ENCODE measurements at places on chromosomes 6 and 20. TPM values are rescaled to one million over a fixed set of nuclear protein-coding genes. Genes with fewer than 3 reads are reported as not detected.

The GINM1 gene
- polyA plus RNA-seq, result 91.1 TPM

The LY86 gene
- not detected for polyA plus RNA-seq

GRCh38 chr6:37600312-37600916, 97.3 kb downstream of the MDGA1 start:
- DNase-seq, result no peak

DNA sequence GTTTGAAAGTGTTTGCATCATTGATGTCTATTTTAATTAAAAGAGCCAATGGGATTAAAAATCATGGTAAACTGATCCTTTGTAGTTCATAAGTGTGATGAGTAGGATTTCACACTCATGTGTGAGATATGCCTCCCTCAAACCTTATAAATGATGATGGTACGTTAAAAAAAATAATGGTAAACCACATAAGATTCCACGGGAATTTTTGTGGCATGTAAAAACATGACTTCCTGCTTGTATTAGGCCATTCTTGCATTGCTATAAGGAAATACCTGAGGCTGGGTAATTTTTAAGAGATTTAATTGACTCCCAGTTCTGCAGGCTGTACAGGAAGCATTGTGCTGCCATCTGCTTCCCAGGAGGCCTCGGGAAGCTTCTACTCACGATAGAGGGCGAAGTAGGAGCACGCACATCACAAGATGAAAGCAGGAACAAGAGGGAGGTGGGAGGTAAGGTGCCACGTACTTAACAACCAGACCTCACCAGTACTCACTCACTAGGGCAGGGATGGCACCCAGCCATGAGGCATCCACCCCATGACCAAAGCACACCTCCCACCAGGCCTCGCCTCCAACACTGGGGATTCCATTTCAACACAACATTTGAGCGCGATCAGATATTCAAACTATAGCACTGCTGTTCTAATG, 187.6 kb upstream of the QKI start:
- no peak for DNase-seq

DNA sequence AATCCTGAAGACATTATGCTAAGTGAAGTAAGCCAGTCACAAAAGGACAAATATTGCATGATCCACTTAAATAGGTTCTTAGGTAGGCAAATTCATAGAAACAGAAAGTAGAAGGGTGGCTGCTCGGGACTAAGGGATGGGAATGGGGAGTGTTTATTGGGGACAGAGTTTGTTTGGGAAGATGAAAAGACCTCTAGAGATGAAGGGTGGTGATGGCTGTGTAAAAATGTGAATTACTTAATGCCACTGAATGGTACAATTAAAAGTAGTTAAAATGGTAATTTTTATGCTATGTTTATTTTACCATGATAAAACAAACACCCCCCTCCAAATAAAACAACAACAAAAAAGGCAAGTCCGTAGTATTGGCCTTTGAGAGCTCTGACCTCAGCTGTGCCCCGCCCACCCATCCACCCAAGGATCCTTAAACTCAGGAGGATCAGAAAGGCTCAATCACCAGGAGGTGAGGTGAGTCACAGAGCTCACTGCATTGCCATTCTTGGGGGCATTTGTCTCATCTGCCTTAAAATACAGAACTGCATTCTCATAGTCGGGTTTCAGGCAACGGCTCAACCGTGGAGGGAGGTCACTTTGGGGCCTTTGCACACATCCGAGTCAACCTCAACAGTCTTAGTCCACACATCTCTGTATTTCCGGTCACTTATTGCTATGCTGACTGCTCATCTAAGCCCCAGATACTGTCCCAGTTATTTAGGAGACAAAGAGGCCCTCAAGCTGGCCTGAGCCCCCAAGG, 96.7 kb downstream of the SLC22A23 start:
- DNase-seq, result no peak

- no peak for DNase-seq
Observed at GRCh38 chr6:125198398-125198937, 44.9 kb downstream of the TPD52L1 start.

DNA sequence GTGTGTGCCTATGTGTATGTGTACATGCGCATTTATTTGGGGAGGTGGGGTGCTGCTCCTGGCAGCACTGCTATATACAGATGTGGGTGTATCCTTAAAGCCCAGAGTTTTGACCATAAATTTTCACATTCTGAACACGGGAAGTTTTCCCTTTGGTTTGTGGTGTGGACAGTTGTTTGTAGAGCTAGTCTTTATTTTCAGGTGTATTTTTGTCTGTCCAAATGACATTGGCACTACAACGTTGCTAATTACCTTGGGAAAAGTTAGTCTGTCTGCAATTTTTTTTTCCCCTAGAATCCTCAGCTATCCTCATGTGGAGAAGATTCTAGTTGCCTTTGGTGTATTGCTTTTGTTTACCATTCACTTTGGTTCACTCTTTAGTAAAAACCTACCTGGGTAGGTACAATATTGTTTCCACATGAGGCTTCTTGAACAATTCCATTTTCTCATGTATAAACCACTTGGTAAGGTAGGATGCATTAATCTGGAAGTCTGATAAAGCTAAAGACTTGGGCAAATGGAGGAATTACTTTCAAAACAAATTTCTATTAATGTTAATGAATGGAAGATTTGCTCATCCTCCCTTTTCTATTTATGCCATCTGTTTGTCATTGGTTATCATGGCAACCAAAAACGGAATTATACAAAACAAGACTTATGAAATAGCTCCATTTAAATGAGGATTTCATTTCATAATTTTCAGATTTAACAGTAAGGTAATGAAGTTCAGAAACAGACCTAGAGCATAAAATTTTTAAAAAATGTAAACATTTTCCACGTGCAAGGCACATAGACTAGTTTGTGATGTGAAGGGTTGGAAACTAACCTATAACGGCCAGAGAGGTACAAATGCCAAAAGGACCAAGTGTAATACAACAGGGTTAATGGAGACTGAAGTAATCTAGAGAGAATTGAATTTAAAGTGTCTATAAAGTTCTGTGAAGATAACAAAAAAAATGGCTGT, 3.9 kb downstream of the CCN2 start:
- peak; percentile 75 for DNase-seq

The BPIFB2 gene
- polyA plus RNA-seq, result not detected

- DNase-seq, result no peak
Observed at GRCh38 chr20:34571753-34572152, 13.2 kb downstream of the MAP1LC3A start.

The CNBD2 gene
- polyA plus RNA-seq, result 1.5 TPM

The BEND3 gene
- polyA plus RNA-seq, result 2.1 TPM

Data from fibroblast of lung (primary cell).